ENCODE measurements at places on chromosomes 12 and 14.

DNA sequence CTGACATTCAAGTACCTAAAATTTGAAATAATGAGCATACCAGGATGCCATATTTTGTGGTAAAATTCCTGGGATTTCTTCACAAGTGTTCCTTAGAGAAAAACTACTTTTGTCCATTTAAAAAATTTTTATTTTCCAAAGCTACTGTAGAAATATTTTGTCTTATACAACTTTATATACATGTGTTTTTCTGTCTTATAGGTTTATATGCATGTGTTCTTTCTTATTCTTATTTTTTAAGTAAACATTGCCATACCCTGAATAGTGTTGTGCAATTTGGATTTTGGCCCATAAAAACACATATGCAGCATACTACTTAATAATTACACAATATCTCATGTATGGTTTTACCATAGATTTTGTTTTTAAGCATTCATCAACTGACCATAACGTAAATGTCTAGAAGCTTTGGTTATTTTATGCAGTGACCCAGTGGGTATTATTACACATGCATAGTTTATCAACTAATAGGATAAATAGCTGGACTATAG, 1107.4 kb upstream of the SEL1L start:
- no peak for DNase-seq

DNA sequence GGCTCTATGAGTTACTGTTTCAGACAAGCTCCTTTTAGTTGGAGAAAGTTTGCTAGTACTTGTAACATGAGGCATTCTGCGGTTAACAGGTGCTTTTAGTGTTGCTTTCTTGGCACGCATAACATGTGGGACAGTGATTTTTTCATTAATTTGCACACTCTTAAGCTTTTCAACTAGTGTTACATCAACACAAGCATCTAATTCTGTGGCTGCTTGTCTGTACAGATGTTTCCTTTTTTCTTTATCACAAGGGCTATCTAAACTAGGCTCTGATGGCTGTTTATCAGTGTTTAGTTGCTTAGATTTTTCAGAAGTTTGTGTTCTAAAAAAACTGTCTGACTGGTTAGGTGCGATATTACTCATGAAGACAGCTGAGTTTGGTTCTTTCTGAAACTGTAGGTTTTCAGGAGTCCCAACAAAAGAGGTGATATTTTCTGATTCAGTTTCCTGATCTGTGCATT, 120.1 kb downstream of the RALGAPA1 start:
- DNase-seq: no peak

DNA sequence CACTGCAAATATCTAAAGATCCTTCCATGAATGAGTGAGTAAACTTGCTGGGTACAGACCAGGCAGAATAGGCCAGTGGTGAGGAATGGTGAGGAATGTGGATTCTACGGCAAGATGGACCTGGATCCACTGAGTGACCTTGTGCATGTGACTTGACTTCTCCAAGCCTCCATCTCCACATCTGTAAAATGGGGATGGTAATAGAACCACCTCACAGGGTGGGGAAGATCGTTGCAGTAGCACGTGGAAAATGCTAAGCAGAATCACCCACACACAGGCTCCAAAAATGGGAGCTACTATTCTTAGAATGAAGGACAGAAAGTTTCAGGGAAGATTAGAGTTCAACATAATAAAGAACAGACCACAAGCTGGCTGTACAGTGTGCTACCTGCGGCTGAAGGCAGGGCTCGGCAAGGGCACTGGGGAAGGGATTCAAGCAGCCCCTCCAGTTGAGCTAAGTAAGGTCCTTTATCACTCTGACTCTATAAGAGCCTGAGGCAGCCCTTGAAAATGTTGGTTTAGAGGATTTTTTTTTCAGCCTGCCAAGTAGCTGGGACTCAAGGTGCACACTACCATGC, 47.5 kb downstream of the ACTN1 start:
- DNase-seq: no peak

DNA sequence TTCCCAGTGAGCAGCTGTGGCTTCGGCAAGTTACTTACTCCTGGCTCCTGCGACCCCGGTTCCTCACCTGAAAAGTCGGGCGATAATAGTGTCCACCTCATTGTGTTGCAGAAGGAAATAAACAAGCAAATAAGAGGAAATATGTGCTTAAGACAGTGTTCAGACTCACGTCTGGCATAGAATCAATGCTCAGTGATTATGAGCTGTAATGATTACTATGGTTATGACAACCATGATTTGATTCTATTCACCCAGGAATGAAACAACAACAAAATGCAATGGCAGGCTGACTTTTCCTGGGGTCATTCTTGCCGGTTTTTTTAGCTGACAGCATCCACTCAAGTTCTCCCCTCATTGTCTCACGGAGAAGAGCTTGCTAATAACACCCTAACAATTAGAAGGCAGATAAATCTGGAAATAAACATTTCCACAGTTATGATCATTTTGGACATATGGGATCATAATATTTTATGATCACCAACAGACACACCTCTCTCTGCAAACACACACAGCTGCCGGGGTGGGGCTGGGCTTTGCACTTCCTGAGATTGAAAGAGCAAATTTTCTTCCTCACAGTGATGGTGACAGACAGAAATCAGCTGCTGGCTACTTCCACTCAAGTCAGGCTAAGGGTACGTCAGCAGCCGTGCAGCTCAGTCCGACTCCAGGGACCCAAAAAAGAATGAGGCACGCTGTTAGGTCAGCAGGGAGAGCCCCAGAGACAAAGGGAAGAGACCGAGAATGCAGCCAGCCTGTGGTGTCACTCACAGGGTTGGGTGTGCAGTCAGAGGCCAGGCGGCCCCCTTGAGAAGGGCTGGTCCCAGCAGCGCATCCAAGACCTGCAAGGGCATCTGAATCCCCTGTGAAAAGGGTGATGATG, 158.0 kb downstream of the RIMBP2 start:
- DNase-seq: no peak

- DNase-seq: no peak
These were observed 33.1 kb upstream of the G2E3 start for GRCh38 chr14:30525833-30526232.

DNA sequence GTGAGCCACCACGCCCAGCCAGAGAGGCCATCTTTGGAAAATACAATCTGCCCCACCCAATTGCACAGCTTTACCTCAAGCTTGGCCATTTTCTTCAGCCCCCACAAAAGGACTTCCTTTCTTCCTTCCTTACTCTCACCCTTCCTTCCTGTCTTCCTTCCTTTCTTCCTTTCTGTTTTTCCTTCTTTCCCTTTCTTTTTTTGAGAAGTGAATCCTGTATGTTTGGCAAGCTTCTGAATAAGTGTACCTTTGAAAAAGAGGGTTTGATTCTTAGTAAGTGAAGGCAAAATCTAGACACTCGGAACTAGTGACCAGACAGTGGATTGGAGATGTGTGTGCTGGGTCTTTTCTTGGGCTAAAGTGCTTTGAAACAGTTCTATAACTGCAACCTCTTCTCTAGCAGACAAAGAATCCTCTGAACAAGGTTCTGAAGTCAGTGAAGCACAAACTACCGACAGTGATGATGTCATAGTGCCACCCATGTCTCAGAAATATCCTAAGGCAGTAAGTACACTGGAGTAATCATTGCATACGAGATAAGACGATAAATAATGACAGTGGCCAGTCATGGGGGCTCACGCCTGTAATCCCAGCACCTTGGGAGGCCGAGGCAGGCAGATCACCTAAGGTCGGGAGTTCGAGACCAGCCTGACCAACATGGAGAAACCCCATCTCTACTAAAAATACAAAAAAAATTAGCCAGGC, 49.5 kb downstream of the SUPT16H start:
- no peak for DNase-seq

GRCh38 chr14:92997343-92998061, 74.6 kb downstream of the CHGA start:
- no peak for DNase-seq

DNA sequence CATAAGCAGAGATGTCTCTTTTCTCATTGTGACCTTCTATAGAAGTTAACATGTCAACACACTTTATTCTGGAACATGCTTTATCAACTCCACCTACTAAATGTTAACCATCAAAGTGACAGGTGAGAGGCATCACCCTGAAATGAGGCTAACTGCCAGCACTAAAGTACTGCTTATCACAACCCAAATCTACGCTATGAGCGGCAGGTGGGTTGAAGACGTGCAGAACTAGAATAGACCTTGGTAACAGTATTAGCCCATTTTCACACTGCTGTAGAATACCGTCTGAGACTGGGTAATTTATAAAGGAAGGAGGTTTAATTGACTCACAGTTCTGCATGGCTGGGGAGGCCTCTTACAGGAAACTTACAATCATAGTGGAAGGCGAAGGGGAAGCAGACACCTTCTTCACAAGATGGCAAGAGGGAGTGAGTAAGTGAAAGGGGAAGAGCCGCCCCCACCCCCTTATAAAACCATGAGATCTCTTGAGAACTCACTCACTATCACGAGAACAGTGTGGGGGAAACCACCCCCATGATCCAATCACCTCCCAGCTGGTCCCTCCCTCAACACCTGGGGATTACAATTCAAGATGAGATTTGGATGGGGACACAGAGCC, 359.0 kb downstream of the SEC23A start:
- DNase-seq: no peak

DNA sequence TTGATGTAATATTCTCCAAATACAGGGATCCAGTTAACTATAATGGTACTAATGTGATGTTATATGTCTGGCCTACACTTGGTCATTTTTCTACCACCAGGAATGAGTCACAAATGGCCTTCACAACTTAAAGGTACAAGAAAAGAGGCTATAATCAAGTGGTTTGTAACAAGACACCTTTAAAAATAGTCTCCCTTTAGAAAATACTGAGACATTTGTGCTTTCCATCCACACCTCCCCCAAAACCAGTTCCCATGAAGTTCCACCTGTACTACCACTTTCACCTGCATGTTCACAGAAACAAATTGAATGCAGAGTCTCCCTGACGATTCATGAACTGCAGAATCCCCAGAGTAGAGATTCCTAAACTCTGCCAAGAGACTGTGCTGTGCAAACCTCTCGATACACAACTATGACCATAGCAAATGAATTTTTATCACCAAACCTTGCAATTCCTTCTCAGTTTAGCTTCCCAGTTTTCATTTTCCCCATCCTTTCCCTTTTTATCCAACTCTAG, 6.0 kb downstream of the BTG1 start:
- DNase-seq: no peak

- DNase-seq: no peak
These were observed 68.0 kb upstream of the FBXO33 start for GRCh38 chr14:39500253-39500652.

DNA sequence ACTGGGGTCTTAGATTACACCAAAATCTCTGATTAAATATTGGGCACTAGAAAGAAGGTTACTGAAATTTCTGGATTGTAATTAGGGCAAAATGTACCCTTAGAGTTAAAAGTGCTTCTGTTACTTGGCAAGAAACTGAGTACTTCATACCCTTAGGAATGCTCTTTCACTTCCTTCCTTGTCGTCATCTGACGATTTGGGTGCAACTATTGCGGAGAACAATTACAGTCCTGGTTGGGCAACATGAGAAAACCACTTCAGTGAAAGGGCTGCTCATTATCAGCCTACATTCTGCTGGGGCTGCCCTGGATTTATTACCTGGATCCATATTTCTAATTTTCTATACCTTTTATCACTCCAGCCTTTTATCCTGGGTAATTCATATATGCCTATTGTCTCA, 348.5 kb upstream of the MDGA2 start:
- no peak for DNase-seq

- peak; percentile 7 for DNase-seq
These were observed 20.9 kb upstream of the NUDT14 start for GRCh38 chr14:105201925-105202513.

DNA sequence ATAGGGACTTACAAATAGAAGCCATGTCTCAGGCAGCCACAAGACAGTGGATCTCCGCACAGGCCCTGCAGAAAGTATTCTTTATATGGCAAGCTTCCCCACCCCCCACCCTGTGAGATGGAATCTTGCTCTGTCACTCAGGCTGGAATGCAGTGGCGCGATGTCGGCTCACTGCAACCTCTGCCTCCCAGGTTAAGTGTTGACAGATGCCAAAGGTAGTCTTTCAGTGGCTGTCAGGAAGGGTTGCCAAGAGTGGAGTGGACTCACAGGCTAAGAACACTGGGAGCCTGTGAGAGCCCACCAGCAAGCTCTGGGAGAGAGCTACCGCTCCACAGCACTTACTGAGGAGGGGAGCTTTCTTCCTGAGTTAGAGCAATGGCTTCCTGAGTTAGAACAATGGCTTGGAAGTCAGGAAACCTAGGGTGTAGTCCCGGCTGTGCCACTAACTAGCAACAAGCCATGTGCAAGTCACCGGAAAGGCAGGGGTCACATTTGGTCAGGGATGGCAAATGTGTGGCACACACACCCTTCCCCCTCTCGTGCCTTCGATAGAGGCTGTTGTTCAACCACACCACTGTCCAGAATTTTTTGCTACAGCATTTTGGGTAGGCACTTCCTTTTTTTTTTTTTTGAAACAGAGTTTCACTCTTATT, 2.6 kb downstream of the RNASE1 start:
- peak; percentile 77 for DNase-seq

DNA sequence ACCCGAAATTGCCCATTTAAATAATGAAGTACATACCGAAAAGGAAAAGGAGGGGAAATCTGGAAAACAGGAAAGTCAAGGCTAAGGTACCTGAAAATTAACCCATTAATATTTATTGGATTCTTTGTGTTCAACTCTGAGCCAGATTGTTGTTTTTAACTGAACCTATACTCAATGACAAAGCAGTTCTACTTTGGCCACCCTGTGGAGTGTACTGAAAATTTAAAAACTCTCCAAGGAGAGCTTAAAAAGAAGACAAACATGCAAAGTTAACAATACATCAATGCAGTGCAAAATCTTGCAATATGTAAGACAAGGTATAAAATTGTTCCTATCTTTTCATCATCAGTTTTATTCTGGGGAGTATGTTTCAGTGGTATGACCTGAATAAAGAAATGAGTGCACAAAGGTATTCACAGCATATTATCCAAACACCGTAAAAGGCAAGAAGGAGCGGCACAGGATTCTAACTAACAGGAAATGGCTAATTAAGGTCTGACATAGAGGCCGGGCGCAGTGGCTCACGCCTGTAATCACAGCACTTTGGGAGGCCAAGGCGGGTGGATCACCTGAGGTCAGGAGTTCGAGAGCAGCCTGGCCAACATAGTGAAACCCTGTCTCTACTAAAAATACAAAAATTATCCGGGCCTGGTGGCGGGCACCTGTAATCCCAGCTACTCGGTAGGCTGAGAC, 1.7 kb downstream of the USP44 start:
- DNase-seq: no peak

DNA sequence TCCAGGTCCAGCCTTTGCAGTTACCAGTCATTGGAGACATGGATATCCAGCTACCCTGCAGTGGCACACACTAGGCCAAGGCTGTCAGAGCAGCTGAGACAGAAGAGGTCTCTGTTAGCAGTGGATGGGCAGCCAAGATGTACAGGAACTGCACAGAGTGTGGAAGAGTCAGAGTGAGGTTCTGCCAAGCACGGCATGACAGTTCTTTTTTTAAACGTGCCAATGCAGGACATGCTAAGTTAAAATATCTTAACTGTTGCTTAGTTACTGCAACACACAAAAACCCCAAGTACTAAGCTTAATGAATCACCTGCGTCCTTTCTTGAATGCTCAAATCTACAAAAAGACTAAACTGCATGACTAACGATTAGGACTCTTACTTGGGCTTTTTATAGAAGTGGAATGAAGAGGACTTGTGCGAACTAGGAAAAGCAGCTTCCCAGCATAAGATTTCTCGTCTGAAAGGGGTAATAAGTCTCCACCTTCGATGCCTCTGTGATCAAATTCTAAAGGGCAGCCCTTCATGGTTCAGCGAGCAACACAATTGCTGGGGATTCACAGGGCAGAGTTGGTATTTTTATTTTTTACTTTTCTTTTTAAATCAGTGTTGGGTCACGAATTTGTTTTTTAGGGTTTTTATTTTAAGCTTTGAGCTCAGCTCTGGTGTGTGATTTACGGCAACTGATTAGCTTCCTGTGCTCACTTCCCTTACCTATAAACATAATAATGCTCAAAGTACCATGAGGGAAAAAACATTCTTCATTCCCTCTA, 20.6 kb downstream of the MAPK1IP1L start:
- no peak for DNase-seq

Data from hematopoietic multipotent progenitor cell treated with erythropoietin and hydrocortisone succinate and interleukin-3 and kit ligand, for 8 days (in vitro differentiated cells).